ENCODE measurements at places on chromosomes 13 and 19.

- no peak for DNase-seq
These were observed 39.2 kb upstream of the FGF14 start for GRCh38 chr13:102441085-102441484.

DNA sequence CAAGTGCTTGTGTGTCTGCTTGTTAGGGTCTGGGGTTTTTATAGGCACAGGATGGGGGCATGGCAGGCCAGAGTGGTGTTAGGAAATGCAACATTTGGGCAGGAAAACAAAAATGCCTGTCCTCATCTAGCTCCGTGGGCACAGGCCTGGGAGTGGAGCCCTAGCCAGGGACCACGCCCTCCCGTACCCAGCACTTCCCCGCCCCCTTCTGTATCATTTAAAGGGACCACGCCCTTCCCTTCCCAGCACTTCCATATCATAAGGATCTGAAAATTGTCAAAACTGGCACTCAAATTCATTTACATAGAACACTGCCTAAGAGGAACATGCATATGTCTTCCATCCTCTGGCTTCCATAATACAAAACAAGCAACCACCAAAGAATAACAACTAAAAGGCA, 185.8 kb downstream of the B3GLCT start:
- DNase-seq: no peak

- DNase-seq: no peak
These were observed 15.5 kb downstream of the NFIC start for GRCh38 chr19:3381701-3382372.

DNA sequence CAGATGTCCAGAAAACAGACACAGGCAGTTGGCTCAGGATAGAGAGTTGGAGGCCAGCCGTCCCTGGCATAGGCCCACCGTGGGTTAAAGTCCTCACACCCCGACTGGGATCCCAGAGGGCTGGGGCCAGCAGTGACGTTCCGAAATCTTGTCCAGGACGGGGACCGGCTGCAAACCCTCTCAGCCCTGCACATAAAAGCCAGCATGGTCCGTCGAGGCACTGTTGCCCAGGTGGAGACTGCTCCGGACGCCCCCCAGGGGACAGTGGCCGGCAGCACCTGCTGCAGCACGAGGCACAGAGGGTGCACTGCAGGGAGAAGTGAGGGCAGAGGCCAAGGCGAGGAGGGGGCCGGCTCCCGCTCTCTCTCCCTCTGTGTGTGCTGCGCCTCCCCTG, 4.3 kb upstream of the IFNL2 start:
- DNase-seq: no peak

GRCh38 chr19:47637550-47637949, 28.6 kb downstream of the BICRA start:
- no peak for DNase-seq

- DNase-seq: no peak
These were observed 47.9 kb downstream of the CAB39L start for GRCh38 chr13:49395878-49396380.

GRCh38 chr13:79987761-79988160, 353.2 kb downstream of the SPRY2 start:
- no peak for DNase-seq

GRCh38 chr19:17329366-17330261, 5.0 kb downstream of the ANO8 start:
- DNase-seq: no peak

Data from NCI-H1105 (cell line).